ENCODE measurements at places on chromosomes 7 and 10. TPM values are rescaled to one million over a fixed set of nuclear protein-coding genes. Genes with fewer than 3 reads are reported as not detected.

GRCh38 chr10:72297281-72297804 is 23.6 kb downstream of the DDIT4 start:
- no peaks in the 10 kb centered on the region for H3K36me3 ChIP-seq
- H3K4me3 ChIP-seq: peak overlapping the region; percentile 75
- peaks cover 27% of the 10 kb centered on the region for H3K4me1 ChIP-seq
- peak; percentile 91 for DNase-seq

Gene PNLIPRP1
- not detected for total RNA-seq

DNA sequence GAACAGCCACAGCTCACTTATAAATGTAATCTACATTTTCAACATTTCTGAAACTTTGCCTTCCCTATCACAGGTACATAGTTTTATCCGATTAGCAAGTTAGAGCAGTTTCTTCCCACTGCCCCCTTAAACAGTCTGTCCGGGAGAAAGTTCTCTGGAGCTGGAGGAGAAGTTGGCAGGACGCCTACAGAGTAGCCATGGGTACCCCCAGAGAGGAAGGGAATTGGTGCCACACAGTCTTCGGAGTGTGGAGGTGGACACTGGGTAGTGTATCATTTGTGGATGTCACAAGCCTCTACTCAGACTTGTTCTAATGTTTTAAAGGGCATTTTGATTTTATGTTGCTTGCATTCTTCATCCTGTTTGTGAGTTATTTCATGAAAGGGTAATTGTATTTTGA is 39.0 kb downstream of the TAF3 start:
- H3K4me1 ChIP-seq: peaks cover 6% of the 10 kb centered on the region
- no peaks in the 10 kb centered on the region for H3K27me3 ChIP-seq
- H3K36me3 ChIP-seq: no peaks in the 10 kb centered on the region
- no peak overlapping the region for H3K27ac ChIP-seq
- no peak overlapping the region for H3K4me3 ChIP-seq

Gene EPHB6
- 2.9 TPM for total RNA-seq

- H3K27me3 ChIP-seq: no peaks in the 10 kb centered on the region
- no peak overlapping the region for H3K27ac ChIP-seq
- no peak overlapping the region for H3K4me3 ChIP-seq
- H3K36me3 ChIP-seq: no peaks in the 10 kb centered on the region
These were observed 37.9 kb upstream of the SH2B2 start for GRCh38 chr7:102248456-102249395.

Gene HOXA13
- 69.9 TPM for total RNA-seq

DNA sequence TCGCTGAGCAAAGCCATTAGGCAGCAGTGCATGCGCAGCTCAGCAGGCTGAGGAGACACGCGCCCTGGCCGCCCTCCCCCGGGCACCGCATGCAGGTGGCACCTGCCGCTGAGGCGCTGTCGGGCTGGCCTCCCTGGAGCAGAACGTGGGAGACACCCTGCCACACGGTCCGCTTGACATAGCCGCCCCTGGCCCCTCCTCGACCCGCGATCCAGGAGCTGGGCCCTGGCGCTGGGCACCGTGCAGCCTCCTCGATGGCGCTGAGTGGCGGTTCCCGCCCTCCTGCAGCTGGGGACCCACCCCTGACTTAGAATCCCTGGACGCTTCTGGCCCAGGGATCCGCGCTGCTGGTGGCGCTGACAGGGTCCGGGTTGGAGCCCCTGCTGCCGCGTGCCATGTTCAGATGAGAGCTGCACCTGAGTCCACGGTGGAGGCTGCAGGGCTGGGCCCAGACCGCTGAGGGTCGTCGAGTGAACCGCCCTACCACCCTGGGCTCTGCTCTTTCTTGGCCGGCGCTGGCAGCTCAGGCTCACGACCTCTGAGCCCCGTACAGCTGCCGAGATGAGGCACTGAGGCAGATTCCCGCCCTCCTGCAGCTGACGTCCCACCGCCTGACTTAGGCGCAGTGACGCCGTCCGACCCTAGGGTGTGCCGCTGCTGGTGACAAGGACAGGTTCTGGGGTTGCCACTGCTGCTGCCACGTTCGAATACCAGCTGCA is 116.8 kb downstream of the OR13A1 start:
- no peak overlapping the region for H3K4me3 ChIP-seq
- no peak for DNase-seq
- H3K36me3 ChIP-seq: no peaks in the 10 kb centered on the region
- peaks cover 8% of the 10 kb centered on the region for H3K27me3 ChIP-seq
- H3K27ac ChIP-seq: no peak overlapping the region

Gene OR2A1
- not detected for total RNA-seq

DNA sequence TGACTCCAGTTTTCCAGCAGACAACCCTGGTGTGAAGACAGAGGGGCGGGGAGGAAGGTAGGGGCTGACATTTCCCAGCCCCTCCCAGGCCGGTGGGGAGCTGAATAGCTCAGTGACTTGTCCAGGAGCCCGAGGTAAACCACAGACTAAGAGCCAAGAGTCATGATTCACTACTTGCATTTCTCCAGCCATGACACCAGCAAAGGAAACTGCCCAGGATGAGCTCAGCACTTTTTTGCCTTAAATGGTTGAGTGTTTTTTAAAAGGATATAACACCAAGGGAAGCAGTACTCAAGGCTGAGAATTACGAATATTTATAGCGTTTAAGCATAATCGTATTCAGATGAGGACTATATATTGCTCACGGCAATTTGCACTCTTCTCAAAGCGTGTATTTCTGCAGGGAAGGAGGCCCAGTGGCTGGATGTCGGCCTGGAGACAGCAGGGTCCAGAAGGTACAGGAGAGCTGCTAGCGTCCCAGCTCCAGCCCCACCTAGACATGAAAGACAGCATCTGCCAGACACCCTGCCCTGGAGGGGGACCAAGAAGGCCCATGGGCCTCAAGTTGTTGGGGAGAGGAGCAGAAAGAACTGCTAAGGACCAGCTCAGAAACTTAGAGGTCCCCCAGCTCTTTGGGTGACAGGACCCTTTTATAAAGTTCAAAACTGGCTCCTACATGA is 141.4 kb downstream of the GRID1 start:
- H3K36me3 ChIP-seq: no peaks in the 10 kb centered on the region
- no peaks in the 10 kb centered on the region for H3K27me3 ChIP-seq
- no peak for DNase-seq
- no peaks in the 10 kb centered on the region for H3K4me1 ChIP-seq
- no peak overlapping the region for H3K4me3 ChIP-seq

DNA sequence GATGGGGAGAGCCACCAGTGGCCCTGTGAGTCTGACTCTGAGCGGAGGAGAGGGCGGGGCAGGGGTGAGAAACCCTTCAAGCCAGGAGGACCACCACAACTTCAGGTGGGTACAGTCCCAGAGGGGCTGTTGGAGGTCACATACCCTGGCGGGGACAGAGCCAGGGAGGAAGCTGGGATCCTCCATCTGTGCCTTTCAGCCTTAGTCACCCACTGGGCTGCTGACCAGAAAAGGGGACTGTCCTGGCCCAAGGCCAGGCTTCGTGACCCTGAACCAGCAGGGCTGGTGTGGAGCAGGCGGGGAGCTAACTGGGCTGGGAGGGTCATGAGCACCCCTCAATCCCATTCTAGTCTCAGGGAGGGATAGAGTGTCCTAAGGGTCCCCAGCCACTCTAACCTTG is 1.5 kb upstream of the CALHM3 start:
- no peak overlapping the region for H3K27ac ChIP-seq
- DNase-seq: no peak
- H3K4me1 ChIP-seq: peaks cover 3% of the 10 kb centered on the region
- no peak overlapping the region for H3K4me3 ChIP-seq
- no peaks in the 10 kb centered on the region for H3K36me3 ChIP-seq

Gene ZNF425
- 1.8 TPM for total RNA-seq

DNA sequence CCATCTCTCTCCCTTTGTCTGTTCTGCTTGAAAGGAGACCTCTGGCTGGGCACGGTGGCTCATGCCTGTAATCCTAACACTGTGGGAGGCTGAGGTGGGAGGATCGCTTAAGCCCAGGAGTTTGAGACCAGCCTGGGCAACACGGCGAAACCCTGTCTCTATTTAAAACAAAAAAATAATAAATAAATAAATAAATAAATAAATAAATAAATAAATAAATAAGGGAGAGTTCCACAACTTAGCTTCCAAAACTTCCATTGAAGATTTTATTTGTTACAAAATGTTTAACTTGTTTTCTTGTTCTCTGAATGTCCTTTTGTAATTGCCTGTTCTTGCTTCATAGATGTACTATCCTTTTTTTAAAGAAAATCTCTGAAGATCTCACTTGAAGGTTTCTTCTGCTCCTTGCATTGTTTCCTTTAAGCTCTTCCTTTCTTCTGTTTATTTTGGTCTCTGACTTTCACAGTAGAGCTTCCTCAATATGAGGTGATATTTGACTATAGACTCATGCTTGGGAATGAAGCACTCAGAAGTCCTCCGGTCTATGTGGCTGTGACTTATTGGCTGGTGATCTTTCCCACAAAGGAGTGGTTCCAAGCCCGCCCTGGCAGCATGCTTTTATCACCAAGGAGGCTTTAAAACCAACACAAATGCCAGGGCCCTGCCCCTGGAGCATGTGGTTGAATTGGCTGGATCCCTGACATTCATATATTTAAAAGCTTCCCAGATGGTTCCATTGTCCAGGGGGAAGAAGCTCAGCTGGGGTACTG is 18.1 kb upstream of the NPTX2 start:
- no peaks in the 10 kb centered on the region for H3K27me3 ChIP-seq
- peaks cover 4% of the 10 kb centered on the region for H3K4me1 ChIP-seq
- H3K27ac ChIP-seq: no peak overlapping the region
- DNase-seq: peak; percentile 57

Gene CPXM2
- 7.8 TPM for total RNA-seq

GRCh38 chr7:95579318-95579717 is 17.0 kb downstream of the PDK4 start:
- no peak overlapping the region for H3K4me3 ChIP-seq
- no peak for DNase-seq
- H3K36me3 ChIP-seq: peaks cover 5% of the 10 kb centered on the region
- no peak overlapping the region for H3K27ac ChIP-seq

GRCh38 chr10:22325272-22326144 is 4.6 kb downstream of the BMI1 start:
- H3K27ac ChIP-seq: peak overlapping the region; percentile 76
- peaks cover 23% of the 10 kb centered on the region for H3K4me1 ChIP-seq
- H3K27me3 ChIP-seq: peaks cover 31% of the 10 kb centered on the region
- peaks cover 18% of the 10 kb centered on the region for H3K36me3 ChIP-seq
- DNase-seq: peak; percentile 79

DNA sequence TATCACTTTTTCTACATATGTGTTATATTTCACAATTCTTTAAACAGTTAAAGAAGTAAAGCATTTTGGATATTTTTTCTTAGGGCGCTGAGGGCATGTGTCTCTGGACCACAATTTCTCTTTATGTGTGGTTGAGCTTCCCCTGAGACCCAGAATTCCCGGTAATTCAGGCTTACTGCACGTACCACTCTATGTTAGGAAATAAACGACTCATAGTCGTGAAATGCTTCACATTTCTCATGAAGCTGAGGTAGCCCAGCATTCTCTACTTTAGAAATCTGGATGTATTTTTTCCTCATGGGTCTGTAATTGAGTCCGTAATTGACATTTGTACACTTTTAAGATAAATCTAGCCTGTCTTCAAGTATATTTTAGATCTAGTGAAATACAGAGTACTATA is 170.6 kb downstream of the FZD1 start:
- H3K4me3 ChIP-seq: no peak overlapping the region
- H3K27me3 ChIP-seq: no peaks in the 10 kb centered on the region
- DNase-seq: no peak
- no peaks in the 10 kb centered on the region for H3K4me1 ChIP-seq

Gene CFTR
- 176 TPM for total RNA-seq

Gene CYP2E1
- total RNA-seq: 0.64 TPM

DNA sequence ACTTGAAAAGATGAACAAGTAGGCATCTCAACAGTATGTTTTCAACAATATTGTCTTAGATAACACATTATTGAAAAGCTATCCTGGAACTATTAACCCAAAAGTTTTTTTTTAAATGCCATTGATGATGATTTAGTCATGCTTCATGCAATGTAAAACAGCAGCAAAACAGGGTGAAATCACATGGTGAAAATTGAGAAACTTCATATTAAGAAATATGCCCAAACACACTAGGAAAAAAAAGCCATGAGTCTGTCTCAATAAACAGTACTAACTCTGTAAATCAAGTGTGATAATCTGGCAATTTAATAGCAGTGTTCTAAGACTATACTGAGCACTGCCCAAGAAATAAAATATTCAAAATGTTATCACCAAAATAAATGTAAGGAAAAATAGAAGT is 613.1 kb downstream of the KCNMA1 start:
- H3K36me3 ChIP-seq: no peaks in the 10 kb centered on the region
- H3K27ac ChIP-seq: no peak overlapping the region
- no peak overlapping the region for H3K4me3 ChIP-seq
- DNase-seq: no peak

GRCh38 chr10:59625721-59626522 is 83.7 kb downstream of the SLC16A9 start:
- H3K27ac ChIP-seq: no peak overlapping the region
- H3K36me3 ChIP-seq: no peaks in the 10 kb centered on the region
- H3K4me1 ChIP-seq: peaks cover 3% of the 10 kb centered on the region

Gene STRIP2
- total RNA-seq: not detected

DNA sequence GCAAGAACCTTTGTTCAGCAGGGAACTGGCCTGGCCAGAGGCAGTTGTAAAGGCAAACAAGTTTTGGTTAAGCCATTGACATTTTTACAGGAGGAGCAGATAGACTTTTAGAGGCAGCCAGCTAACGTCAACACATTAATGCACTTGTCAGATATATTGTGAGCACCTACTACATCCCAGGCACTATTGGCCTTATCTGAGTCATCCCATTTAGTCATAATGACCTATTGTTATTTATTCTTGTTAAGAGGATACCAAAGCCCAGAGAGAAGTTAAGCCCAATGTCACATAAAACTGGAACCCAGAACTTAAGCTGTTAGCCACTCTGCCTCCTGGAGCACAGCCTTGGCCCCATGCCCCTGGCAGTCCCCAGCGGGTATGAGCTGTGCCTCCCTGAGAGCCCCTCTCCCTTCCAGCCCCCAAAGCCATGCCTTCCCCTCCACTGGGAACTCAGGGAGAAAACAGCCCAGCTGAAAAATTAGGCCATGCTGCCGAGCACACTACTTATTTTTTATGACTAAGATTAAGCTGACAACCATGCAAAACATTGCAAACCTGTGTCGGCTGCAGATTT is 32.7 kb upstream of the TRIM8 start:
- H3K27ac ChIP-seq: peak overlapping the region; percentile 33
- no peaks in the 10 kb centered on the region for H3K27me3 ChIP-seq
- H3K4me1 ChIP-seq: peaks cover 35% of the 10 kb centered on the region
- no peak for DNase-seq

DNA sequence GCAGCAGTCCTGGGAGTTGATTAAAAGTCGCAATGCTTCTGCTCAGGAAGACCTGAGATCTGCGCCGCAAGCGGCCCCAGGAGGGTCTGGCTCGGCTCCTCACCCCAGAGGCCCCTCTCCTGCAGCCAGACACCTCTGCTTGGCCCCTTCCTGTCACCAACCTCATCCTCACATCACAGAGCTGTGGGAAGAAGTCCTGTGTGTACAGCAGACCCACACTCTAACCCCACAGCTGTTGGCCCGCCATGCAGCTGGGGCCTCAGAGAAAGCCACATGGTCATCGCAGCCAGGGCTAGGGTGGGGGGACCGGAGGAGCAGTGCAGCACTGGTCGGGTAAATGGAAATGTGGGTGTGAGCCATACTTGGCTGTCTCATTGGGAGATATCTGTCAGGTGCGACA is 97.7 kb downstream of the RGS10 start:
- no peaks in the 10 kb centered on the region for H3K4me1 ChIP-seq
- no peak for DNase-seq
- H3K36me3 ChIP-seq: no peaks in the 10 kb centered on the region
- H3K27ac ChIP-seq: no peak overlapping the region
- H3K4me3 ChIP-seq: no peak overlapping the region

Gene AKR1C2
- 53.8 TPM for total RNA-seq

All from transverse colon (tissue), 4 donors.